ENCODE measurements at places on chromosomes 4 and X. TPM values are rescaled to one million over a fixed set of nuclear protein-coding genes. Genes with fewer than 3 reads are reported as not detected.

Gene RPGR
- 12.7 TPM for polyA plus RNA-seq

Gene SOD3
- 2.6 TPM for polyA plus RNA-seq

Gene JAKMIP1
- 29.7 TPM for polyA plus RNA-seq

Gene MAGEA12
- polyA plus RNA-seq: not detected

Gene TRIM61
- 3.1 TPM for polyA plus RNA-seq

Gene GDPD2
- polyA plus RNA-seq: 35.0 TPM

Gene GABRA4
- polyA plus RNA-seq: 1.4 TPM

Gene DCAF12L1
- polyA plus RNA-seq: 0.44 TPM

Gene TEX13C
- 0.06 TPM for polyA plus RNA-seq

Gene GAGE12H
- not detected for polyA plus RNA-seq

Gene MAGEA10
- not detected for polyA plus RNA-seq

Gene AR
- polyA plus RNA-seq: 3.0 TPM

Gene TMEM271
- polyA plus RNA-seq: 17.1 TPM

Gene HTN1
- 0.08 TPM for polyA plus RNA-seq

Gene VGLL1
- polyA plus RNA-seq: not detected

Gene CORIN
- 1.9 TPM for polyA plus RNA-seq

Gene PLP2
- 22.8 TPM for polyA plus RNA-seq

Gene P2RY8
- polyA plus RNA-seq: 0.10 TPM

Gene PCDH10
- 61.5 TPM for polyA plus RNA-seq

Gene DCLK2
- polyA plus RNA-seq: 213 TPM

Gene LRCH2
- polyA plus RNA-seq: 11.3 TPM

Gene FOXR2
- polyA plus RNA-seq: not detected
